NCI-H1930 (cell line): ENCODE measurements at places on chromosomes 12 and 14.

GRCh38 chr12:130119241-130119861, 42.9 kb upstream of the FZD10 start:
- no peak for DNase-seq

- no peak for DNase-seq
These were observed 33.4 kb downstream of the C12orf75 start for GRCh38 chr12:105363890-105364289.

DNA sequence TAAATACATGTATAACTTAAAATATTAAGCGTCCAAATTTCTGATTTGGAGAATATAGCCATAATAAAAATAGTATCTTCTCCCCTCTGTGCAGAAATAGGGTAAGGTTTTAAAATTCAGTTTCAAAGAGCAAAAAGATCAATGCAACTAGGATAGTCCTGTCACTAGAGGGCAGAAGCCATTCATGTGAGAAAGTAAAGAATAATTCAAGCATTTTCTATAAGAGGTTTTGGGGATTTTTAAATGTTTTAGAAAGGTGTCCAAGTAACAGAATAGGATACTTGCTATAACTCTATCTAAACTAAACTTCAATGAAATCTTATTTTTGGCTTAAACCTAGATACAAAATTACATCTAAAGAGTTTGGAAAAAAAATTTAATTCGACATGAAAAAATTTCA, 50.3 kb downstream of the ADAMTS20 start:
- no peak for DNase-seq

DNA sequence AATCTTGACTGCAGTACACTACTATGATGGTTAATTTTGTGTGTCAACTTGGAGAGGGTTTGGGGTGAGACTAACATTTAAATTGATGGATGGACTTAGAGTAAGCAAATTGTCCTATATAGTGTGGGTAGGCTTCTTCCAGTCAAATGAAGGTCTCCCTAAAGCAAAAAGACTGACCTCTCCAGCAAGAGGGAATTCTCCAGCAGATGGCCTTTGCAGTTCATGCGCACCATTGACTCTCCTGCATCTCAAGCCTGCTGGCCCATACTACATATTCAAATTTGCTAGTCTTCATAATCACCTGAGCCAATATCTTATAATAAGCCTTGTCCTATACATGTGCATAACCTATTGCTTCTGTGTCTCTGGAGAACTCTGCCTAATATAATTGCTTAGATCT, 260.2 kb downstream of the RERGL start:
- no peak for DNase-seq

DNA sequence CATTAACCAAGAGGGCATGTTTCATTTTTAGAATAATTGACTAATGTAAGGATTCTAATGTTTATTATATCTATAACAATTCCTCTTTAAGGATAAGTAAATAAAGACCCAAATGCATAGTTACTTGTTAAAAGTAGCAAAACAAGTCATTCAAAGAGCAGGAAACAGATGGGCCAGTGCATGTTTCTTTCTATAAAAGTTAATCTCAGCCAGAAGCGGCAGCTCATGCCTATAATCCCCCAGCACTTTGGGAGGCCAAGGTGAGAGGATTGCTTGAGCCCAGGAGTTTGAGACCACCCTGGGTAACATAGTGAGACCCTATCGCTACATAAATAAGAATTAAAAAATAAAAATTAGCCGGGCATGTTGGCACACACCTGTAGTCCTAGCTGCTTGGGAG, 391.0 kb upstream of the RGS6 start:
- no peak for DNase-seq

GRCh38 chr12:56749853-56750252, 2.3 kb downstream of the PRIM1 start:
- no peak for DNase-seq

DNA sequence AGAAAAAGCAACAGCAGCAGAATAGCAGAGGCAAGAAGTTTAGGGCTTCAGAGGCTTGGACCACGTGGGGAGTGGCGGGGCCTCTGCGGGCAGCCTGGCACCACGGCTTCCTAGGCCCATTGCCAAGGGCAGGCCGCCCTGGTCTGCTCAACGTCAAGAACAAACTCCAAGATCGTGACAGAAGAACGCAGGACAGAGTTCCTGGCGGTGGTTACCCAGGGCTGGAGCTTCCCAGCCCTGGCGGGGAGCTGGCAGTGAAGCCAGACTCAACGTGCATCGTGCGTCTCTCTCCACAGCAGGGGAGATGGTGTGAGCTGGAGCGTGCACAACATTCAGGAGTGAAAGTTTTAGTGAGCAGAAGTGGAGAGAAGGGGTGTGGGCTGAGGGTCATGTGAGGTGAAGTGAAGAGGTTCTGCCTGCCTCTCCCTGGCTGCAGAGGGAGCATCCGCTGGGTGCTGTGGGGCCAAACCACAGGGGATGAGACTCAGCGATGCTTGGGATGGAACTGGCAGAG, 13.9 kb upstream of the CACNA2D4 start:
- DNase-seq, result no peak

- no peak for DNase-seq
These were observed 33.6 kb upstream of the PCNX1 start for GRCh38 chr14:70873627-70874026.

DNA sequence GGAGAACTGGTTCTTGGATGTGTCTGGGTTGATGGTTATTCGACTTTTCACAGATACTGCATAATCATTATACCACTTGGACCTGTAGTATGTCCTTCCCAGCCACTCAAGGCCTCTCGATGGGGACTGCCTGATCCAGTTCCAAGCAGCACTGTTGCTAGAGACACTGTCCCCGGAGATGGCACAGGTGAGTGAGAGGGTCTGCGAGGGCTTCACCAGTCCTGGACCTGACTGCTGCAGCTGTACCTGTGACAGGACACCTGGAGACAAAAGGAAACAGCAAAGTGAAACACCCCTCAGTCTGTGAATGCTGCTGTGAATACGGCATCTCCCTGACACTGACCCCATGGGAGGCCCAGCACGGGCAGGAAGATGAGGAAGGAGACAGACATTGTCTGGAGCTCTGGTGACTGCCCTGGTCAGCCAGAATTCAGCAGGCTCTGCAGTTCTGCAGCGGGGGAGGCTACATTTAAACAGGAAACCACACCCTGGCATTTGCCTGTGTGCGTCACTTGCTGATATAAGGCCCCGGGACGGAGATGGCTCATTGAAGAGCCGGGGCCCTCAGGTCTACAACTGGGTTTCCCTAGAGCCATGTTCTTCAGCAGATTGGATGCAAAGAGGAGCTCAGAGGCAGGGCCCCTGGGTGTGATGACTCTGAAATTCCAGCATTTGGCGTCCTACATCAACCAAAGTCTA, 413.6 kb downstream of the TMEM121 start:
- DNase-seq, result no peak

- no peak for DNase-seq
These were observed 12.9 kb downstream of the VASH1 start for GRCh38 chr14:76773956-76774820.

DNA sequence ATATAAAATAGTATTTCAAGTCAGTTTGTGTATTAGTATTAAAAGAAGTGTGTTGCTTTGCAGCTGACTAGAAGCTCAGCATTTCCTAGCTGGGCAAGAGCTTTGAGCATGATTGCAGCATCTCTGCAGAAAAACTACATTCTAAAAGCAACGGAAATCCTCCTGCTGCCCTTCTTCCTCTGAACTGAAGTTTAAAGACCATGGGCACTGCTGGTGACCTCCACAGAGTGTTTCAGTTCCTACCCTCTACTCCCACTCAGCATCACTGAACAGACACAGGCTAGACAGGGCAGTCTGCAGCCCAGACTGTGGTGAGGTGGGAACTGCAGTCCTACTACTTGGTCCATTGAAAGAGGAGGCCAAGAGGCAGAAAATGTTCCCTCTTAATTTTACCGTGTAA, 59.0 kb downstream of the FAR2 start:
- DNase-seq, result no peak

DNA sequence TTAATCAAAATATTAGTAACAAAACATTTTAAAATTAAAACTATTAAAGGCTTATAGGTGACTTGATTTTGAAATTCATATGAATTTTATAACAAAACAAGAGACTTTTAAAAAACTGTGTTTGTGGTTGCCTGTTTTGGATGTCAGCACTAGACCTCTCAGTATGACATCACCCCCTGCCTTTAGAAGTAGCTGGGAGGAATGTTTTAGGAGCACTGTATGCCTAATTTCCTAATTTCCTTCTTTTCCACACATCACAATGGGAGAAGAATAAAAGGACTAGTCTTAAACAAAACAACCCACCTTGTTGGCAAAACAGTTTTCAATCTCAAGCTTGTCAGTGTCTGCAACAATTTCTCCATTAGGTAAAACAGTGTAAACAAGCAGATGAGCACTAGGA, 48.1 kb upstream of the PZP start:
- no peak for DNase-seq

- DNase-seq, result no peak
These were observed 36.2 kb downstream of the TMEM120B start for GRCh38 chr12:121748571-121749265.

DNA sequence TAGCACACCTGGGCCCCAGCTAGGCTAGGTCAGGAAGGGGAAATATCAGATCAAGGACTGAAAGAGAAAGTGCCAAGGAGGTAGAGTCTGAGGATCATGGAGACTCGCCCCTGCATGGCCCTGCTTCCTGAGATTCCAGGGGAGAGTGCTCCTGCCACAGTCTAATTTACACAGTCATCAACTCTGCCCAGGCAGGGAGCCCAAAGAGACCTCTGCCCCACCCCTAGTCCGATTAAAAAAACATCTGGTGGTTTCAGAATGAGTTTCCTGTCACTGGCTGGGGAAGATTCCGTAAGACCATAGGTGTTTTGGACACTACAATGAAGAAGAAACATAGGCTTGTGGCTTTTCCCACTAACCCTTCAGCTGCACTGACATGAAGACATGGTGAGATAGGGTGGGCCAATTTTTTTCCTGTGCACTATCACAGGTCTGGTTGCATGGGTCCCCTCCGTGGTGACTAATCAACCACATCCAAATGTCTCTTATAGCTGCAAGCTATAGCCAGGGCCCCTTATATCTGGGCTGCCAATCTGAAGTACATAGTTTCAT, 31.5 kb upstream of the GZMB start:
- DNase-seq, result no peak

DNA sequence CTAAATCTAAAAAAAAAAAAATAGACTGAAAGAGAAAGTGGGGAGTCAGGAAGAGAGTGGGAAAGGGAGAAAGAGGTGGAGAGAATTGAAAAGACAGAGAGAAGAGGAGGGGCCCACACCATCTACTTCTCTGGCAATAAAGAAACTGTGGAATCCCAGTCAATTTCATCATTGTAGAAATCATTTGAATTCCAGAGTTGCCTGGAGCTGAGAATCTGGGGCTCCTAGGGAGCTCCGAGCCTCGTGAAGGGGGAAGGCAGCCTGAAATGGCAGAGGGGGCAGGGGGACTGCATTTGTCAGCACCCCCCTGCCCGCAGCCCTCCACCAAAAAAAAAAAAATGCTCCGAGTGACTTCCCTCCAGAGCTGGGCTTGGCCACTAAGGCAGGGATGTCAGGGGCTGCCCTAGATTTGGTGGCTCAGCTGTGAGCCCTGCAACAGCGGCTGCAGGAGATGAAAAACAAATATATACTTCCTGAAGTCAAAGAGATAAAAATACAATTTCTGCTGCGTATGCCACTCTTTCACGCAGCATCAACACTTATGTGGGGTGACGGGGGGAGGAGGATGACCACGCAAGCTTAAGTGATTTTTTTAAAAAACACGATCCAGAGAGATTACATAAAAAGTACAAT, 80.5 kb downstream of the BCL11B start:
- DNase-seq, result no peak

- no peak for DNase-seq
These were observed 23.9 kb downstream of the KRT76 start for GRCh38 chr12:52753283-52753682.

GRCh38 chr12:114678718-114679117, 5.3 kb downstream of the TBX3 start:
- DNase-seq, result no peak

- no peak for DNase-seq
These were observed 18.6 kb downstream of the PRORP start for GRCh38 chr14:35140718-35141581.

- no peak for DNase-seq
These were observed 62.2 kb downstream of the TECPR2 start for GRCh38 chr14:102424923-102425322.

- DNase-seq, result no peak
These were observed 7.7 kb downstream of the SETD3 start for GRCh38 chr14:99472937-99473336.

GRCh38 chr14:24243336-24243836, 963 bp upstream of the TINF2 start:
- no peak for DNase-seq

DNA sequence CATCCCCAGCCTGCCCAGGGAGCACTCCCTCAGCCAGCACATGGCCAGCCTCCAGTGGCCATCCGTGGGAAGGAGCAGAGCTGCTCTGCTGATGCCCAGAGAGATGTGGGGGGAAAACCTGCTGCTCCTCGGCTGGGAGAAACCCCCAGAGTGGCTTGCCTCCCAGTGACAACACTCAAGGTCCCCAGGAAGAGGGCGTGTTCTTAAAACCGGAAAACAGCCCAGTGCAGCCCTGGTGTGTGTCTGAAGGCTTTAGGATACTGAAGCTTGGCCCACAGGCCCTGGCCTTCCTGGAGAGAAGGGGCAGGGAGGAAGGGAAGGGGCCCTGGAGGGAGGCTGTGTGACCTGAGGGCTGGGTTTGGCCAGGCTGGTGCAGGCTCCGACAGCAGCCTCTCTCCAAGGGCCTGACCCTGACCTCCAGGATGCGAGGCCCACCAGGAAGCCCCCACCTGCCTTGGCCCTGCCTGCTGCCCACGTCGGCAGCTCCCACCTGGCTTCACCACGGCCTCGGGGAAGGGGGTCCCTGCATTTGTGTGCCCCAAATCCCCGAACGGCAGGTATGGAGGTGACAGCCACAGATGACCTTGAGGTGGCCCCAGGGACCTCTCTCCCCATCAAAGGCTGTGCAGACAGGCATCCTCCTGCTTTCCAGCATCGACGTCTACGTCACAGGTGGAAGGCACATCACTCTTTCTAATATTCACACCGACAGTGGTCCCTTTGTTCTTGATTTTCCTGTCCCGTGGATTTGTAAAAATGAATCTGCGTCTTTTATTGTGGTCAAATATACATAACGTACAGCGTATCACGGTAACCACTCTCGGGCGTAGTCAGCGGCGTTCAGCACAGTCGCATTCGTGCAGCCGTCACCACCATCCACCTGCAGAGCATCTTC, 190.0 kb upstream of the C14orf180 start:
- DNase-seq, result no peak

DNA sequence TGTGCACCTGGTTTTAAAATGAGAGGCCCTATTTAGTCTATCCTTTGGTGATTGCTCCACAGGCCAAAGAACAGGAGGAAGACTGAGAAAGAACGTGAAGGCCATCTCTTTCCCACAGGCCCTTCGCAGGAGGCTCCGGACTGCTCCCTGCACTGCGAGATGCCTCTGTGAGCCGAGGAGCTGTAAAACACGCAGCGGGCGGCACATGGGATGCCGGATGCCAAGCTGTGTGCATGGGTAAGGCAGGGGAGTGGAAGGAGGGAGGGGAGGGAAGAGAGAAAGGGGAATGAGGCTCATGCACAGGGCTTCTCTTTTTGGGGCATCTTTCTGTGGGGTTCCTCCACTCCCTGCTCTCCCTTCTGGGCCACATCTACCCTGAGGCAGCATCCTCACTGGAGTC, 61.6 kb downstream of the SPTB start:
- no peak for DNase-seq

GRCh38 chr12:27500546-27500945, 23.5 kb upstream of the PPFIBP1 start:
- no peak for DNase-seq

GRCh38 chr14:60777856-60778578, 43.5 kb downstream of the MNAT1 start:
- no peak for DNase-seq

- DNase-seq, result no peak
These were observed 10.1 kb downstream of the BMP4 start for GRCh38 chr14:53946404-53947093.

GRCh38 chr12:52324153-52324444, 2.9 kb upstream of the KRT83 start:
- DNase-seq, result no peak
